ENCODE measurements at places on chromosomes 7 and 10. TPM values are rescaled to one million over a fixed set of nuclear protein-coding genes. Genes with fewer than 3 reads are reported as not detected.

BICC1 gene
- 3.7 TPM for polyA plus RNA-seq

PRF1 gene
- 2.5 TPM for polyA plus RNA-seq

GPR146 gene
- 15.5 TPM for polyA plus RNA-seq

CPN1 gene
- polyA plus RNA-seq, result 30.4 TPM

DYNC1I1 gene
- 0.30 TPM for polyA plus RNA-seq

CCDC3 gene
- 2.2 TPM for polyA plus RNA-seq

DNA sequence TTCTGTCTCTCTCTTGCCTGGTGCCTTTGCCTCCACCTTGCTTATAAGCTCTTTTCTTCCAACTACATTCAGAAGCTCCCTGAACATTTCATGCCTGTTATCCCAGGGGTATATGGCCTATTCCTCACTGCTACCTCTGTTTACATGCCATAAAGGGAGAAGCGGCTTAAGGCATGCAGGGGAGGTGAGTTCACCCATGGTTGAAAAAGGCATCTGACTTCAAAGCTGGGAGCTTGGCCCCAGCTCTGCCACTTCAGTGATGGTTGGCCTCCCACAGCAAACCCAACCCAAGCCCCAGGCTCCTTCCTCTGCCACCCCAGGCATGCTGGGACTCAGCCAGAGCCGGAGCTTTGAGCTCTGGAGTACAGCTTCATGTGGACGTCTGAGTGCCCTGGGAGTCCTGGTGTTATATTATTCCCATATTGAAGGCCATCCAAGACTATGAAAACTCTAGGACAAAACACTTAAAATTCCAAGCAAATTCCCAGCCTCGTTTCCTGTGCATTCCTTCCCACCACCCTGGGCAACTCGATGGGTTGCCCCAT, 468.6 kb upstream of the ZMIZ1 start:
- peak; percentile 22 for DNase-seq
- no peaks in the 10 kb centered on the region for H3K4me1 ChIP-seq
- H3K36me3 ChIP-seq, result no peaks in the 10 kb centered on the region
- H3K4me3 ChIP-seq, result no peak overlapping the region

- H3K36me3 ChIP-seq, result peaks cover 4% of the 10 kb centered on the region
- H3K27ac ChIP-seq, result no peak overlapping the region
- H3K4me3 ChIP-seq, result no peak overlapping the region
- no peaks in the 10 kb centered on the region for H3K4me1 ChIP-seq
These were observed 85.7 kb downstream of the ZNF277 start for GRCh38 chr7:112292162-112292561.

- no peak for DNase-seq
- H3K27ac ChIP-seq, result no peak overlapping the region
- H3K36me3 ChIP-seq, result no peaks in the 10 kb centered on the region
- H3K27me3 ChIP-seq, result no peaks in the 10 kb centered on the region
- no peaks in the 10 kb centered on the region for H3K4me1 ChIP-seq
These were observed 34.8 kb upstream of the INMT start for GRCh38 chr7:30717181-30717580.

DNA sequence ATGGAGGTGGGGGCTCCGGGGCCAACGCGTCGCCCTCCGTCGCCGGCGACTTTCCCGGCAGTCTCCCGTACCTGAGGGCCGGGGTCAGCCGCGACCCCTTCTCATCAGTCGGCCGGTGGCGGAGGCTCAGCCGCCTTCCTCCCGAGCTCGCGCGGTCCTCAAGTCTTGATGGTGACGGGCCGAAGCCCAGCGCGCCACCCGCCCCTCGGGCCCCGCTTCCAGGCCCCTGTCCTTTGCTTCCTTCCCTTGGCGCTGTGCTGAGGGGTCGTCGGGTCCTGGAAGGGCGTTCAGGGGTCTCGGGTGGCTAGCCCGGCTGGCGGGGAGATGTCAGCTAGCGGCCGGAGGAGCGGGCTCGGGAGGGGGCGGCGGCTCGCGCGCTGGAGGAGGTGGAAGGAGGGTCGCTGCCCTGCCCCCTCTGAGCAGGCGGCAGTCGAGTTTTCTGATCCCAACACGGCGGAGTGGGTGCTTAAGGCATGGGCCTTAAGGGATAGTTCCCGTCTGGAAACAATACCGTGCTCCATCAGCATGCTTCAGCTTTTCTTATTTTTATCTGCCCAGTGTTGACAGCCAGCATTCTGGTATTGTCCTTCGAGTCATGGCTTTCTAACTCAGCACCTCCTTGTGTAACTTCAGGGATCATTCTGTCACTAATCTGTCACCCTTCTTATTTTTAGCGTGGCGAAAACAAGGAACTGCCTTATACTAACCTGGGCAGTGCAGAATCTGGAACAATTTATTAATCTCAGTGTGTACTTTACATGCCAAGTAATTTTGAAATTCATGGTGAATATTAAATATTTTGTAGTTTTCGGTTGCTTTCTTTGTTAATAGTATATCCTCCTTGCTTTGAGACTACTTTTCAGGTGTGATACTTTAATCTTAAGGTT, 748 bp downstream of the PHTF2 start:
- DNase-seq, result peak; percentile 44
- H3K36me3 ChIP-seq, result no peaks in the 10 kb centered on the region
- no peaks in the 10 kb centered on the region for H3K27me3 ChIP-seq
- H3K4me1 ChIP-seq, result peaks cover 35% of the 10 kb centered on the region
- peak overlapping the region; percentile 79 for H3K4me3 ChIP-seq

- H3K27ac ChIP-seq, result no peak overlapping the region
- H3K4me1 ChIP-seq, result peaks cover 6% of the 10 kb centered on the region
- H3K36me3 ChIP-seq, result no peaks in the 10 kb centered on the region
- DNase-seq, result no peak
- H3K4me3 ChIP-seq, result no peak overlapping the region
These were observed 34.6 kb upstream of the SLC35G1 start for GRCh38 chr10:93859049-93859655.

GRCh38 chr10:112666094-112666493, 219.1 kb downstream of the VTI1A start:
- no peaks in the 10 kb centered on the region for H3K27me3 ChIP-seq
- no peak overlapping the region for H3K27ac ChIP-seq
- no peak overlapping the region for H3K4me3 ChIP-seq
- H3K4me1 ChIP-seq, result no peaks in the 10 kb centered on the region
- no peaks in the 10 kb centered on the region for H3K36me3 ChIP-seq

GRCh38 chr10:88082806-88083596, 219.6 kb downstream of the PTEN start:
- H3K36me3 ChIP-seq, result no peaks in the 10 kb centered on the region
- H3K4me1 ChIP-seq, result peaks cover 33% of the 10 kb centered on the region
- no peaks in the 10 kb centered on the region for H3K27me3 ChIP-seq
- no peak overlapping the region for H3K27ac ChIP-seq
- no peak for DNase-seq
- no peak overlapping the region for H3K4me3 ChIP-seq

- H3K4me1 ChIP-seq, result no peaks in the 10 kb centered on the region
- H3K4me3 ChIP-seq, result no peak overlapping the region
- DNase-seq, result no peak
- no peaks in the 10 kb centered on the region for H3K27me3 ChIP-seq
- no peak overlapping the region for H3K27ac ChIP-seq
- H3K36me3 ChIP-seq, result no peaks in the 10 kb centered on the region
These were observed 4.5 kb downstream of the AKR1E2 start for GRCh38 chr10:4830551-4830950.

- H3K4me3 ChIP-seq, result no peak overlapping the region
- no peaks in the 10 kb centered on the region for H3K36me3 ChIP-seq
- no peaks in the 10 kb centered on the region for H3K4me1 ChIP-seq
- no peaks in the 10 kb centered on the region for H3K27me3 ChIP-seq
- no peak overlapping the region for H3K27ac ChIP-seq
These were observed 60.6 kb upstream of the CSTF2T start for GRCh38 chr10:51759896-51760534.

GRCh38 chr10:2094171-2094570, 356.8 kb upstream of the ADARB2 start:
- H3K4me1 ChIP-seq, result no peaks in the 10 kb centered on the region
- no peak for DNase-seq

DNA sequence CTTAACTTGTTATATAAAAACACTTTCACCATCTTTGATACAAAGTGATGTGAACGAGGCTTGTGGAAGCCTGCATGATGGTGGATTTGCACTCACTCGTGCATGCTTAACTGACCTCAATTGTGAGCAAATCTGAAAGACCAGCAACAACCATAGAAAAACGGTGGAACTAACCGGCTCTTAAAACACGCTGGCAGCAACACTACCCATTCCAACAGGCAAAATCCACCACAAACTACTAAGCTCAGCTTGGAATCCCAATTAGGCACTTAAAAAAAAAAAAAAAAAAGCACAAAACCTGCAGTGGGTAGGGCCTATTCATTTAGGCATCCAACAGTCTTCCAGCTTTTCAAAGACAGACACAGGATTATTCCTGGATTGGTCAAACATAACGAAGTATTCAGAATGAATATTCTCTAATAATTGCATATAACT, 1.8 kb downstream of the GDI2 start:
- no peaks in the 10 kb centered on the region for H3K27me3 ChIP-seq
- DNase-seq, result no peak
- H3K27ac ChIP-seq, result peak overlapping the region; percentile 34
- peaks cover 50% of the 10 kb centered on the region for H3K4me1 ChIP-seq

- H3K4me3 ChIP-seq, result no peak overlapping the region
- no peaks in the 10 kb centered on the region for H3K36me3 ChIP-seq
- DNase-seq, result peak; percentile 47
- H3K27ac ChIP-seq, result peak overlapping the region; percentile 53
These were observed 7.6 kb downstream of the FAM53B start for GRCh38 chr10:124736491-124737136.

DNA sequence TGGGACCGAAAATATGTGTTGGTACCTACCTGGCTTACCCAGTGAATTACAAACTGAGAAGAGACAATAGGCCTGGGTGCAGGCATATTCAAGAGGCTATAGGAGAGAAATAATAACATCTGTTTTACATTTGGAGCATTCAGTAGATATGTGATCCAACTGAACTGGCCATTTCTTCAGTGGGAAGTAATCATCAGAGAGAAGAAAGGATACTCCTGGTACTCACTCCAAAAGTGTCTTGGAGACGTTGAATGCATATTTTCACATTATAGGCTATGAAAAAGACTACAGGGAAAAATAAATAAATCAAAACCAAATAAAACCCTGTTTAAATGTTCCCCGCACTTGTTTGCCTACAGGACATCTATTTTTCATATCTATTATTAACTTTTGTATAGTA, 1680.3 kb downstream of the REEP3 start:
- H3K36me3 ChIP-seq, result no peaks in the 10 kb centered on the region
- H3K4me3 ChIP-seq, result no peak overlapping the region
- no peaks in the 10 kb centered on the region for H3K27me3 ChIP-seq
- no peaks in the 10 kb centered on the region for H3K4me1 ChIP-seq
- no peak overlapping the region for H3K27ac ChIP-seq
- no peak for DNase-seq

Measured in liver (tissue), 10 donors.